ENCODE measurements at places on chromosomes 6 and 20.
A peak's percentile ranks its signal among the peaks of the same experiment; 100 is the strongest.

DNA sequence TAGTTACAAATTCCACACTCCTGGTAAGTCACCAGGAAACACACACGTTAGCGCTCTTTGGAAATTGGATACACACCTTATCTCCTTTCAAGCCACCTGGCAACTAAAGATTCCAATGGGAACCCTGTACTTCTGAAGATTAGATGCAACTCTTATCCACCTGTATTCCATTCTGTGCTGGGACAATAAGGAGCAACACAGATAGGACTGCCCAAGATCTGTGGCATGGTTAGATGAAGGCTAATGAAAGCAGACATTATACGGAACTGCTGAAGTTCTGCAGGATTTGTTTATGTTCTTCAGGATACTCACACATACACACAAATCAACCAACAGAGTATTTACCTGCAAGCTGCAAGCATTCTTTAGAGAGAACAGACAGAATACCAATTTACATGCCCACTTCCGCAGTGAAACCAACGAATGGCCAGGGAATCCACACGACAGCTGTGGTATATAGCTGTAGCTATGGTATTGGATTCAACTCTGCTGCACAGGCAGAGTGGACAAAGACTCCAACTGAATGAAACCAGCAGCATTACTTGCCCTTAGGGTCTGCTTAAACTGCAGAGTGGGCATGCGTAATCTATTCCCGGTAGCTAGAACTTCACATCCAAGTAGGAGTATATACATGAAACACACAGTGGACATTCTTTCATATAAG lies 12.0 kb downstream of the NCOA5 start:
- DNase-seq = no peak

- no peak for DNase-seq
These were observed 214.3 kb upstream of the PLN start for GRCh38 chr6:118333772-118334171.

DNA sequence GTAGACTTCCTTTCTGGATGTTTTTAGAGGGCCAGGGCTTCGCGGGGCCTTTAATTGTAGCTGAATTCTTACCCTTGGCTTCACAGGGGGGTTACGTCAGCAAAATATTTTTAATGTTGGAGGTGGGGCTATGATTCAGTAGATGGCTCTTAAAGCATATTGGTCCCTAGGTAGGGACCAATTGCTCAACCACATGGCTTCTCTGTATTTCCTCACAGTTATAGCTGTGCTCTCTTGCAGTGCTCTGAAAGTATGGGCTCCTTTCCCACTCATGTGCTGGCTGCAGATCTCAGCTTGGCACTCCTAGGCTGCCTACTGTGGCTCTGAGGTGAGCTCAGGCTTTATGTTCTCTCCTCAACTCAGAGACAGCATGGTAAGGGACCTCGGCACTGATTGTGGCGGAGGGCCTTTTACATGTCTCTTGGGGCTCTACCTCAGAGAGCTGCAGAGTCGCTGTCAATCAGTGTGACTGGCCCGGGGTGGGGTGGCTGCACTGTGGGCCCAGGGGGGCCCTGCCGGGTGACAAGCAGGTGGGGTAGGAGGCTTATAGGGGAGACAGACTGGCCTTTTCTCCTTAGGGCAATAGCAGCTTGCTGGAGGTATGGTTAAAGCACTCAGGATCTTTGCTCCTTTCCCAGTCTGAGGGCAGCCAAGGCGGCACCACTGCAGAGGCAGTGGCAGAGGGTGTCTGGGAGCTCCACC lies 318.0 kb downstream of the DOK5 start:
- no peak for DNase-seq

- no peak for DNase-seq
These were observed 54.8 kb upstream of the ADGRG6 start for GRCh38 chr6:142246960-142247359.

GRCh38 chr6:34260576-34261267 lies 11.9 kb upstream of the SMIM29 start:
- no peak for DNase-seq

DNA sequence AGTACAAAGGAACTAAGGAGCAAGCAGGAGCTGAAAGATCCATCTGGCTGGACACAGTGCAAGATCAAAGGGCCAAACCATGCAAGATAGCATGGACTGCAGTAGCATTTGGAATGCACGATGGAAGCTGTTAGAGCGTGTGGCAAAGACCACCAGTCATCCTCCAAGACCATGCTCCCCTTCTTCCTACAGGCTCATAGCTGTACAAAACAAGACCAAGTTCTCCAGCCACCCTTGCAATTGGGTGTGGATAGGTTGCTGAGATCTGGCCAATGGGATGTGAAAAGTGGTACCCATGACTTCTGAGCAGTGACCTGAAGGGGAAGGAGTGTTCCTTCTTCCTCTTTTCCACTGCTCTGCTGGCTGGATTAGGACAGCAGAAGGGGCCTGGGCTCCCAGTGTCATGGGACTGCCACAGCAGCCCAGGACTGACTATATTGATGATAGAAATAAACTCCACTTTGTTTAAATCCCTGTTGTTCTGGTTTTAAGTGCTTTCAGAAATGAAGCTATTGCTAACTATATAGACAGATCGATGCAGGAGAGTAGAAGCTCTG lies 64.9 kb downstream of the SLC22A23 start:
- DNase-seq = no peak

DNA sequence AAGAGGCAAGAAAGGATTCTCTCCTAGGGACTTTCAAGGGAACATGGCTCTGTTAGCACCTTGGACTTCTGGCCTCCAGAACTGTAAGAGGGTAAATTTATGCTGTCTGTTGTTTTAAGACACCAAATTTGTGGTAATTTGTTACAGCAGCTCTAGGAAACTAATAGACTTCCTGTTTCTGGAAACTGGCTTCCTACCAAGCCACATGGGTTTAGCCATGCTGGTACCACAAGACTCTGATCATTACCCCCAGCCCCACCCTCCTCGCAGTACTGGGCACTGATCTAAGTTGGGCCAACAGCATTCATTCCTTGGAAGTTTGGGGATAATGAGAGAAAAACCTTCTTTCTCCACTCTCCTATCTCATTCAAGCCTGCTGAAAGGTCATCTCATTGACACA lies 109.5 kb upstream of the SMLR1 start:
- no peak for DNase-seq

DNA sequence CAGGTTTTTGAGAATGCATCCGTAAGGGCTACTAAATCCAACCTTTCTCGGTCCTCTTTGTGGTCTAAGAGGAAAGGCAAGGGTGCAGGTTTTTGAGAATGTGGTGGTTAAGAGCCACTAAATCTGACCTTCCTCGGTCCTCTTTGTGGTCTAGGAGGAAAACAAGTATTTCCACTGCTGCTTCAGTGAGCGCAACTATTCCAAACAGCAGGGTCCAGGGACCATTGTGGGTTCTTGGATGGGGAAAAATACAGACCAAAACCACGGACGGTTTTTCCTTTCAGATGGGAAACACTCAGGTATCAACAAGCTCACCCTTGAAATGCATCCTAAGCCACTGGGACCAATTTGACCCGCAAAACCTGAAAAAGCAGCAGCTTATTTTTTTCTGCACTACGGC lies 21.9 kb downstream of the BTBD9 start:
- no peak for DNase-seq

- DNase-seq = peak; percentile 62
These were observed 575 bp downstream of the WTAP start for GRCh38 chr6:159727717-159728445.

DNA sequence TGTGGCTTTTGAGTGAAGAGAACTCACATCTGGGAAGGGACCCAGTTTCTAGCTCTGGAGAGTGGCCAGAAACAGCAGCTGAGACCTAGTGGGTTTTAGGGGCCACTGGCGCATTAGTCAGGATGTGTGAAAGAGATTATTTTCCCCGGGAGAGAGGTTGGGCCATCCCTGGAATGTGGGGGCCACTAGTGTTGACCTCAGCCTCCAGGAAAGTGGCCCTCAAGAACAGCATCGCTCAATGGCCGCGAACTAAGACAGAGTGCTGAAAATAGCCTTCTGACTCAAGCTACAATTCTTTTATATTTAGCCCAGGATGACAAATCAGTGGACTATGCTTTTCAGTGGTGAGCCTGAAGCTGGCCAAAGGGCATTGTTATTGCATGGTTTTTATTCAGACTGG lies 210.4 kb upstream of the RNF24 start:
- peak; percentile 87 for DNase-seq

DNA sequence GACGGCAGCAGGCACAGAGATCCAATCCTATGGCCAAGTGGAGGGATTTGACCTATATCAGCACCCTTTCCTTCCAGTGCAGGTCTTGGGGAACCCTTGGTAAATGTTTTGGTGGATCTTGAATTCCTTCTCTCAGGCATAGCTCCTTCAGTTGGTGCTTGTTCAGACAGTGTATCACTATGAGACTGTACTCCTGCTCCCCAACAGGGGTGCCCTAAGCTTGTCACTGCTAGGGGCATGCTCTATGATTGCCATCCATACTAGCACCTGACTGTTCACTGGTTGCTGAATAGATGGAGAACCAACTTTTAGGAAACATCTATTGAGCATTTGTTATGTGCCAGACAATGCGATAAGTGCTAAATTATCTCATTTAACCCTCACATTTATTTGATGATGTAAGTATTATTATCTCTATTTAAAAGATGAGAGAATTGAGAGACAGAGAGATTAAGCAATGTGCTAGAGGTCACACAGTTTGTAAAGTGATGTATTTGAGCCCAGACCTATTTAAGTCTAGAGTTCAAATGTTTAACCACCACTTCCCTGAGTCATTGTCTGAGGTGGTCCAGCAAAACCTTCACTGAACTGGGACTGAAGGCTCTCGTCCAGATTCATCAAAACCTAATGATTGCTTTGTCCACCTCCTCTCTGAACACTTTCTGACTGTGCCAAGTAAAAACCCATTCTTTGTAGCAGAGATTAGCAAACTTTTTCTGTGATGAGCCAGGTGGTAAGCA lies 34.3 kb downstream of the ADGRF1 start:
- no peak for DNase-seq
